ENCODE measurements at places on chromosomes 4 and X. TPM values are rescaled to one million over a fixed set of nuclear protein-coding genes. Genes with fewer than 3 reads are reported as not detected.

DNA sequence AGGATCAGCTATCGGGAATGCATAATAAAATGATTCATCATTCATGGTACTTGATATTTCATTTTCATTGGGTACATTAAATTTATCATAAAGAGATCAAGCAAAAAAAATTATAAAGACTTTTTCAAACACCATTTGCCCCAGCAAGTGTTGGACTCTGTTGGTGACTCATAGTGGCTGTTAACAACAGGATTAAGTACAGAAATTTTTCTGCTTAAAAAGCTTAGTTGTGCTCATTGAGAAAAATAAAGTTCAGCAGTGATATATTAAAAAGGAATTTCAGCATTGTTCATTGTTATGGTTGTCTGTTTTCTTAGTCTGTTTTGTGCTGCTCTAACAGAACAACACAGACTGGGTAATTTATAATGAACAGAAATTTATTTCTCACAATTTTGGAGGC lies 86.2 kb upstream of the PCDH10 start:
- DNase-seq, result peak; percentile 43

DNA sequence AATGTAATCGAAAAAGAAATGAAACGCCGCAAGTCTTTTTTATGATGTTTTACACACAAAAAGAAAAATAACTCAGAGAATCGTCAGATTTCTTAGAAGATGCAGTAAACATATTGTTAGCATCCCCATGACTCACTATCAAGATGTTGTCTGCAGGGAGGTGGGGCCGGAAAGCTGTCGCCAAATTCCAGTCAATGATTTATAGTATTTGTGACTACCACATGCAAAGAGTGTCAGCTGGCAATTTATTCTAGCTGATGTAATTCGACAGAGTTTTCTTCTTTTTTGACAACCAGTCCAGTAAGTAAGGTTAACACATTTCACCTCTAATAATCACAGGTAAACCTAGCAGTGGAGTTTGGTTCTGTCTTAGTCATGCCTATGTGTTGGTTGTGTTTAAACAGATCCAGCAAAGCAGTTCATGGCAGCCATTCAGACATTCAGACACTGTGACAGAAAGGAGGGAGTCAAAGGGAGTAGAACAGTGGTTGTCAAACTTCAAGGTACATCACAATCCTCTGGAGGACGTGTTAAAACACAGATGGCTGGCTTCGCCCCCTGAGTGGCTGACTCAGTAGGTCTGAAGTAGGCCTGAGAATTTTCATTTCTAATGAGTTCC lies 19.8 kb upstream of the PPP1R2C start:
- no peak for DNase-seq

GRCh38 chrX:143781103-143781502 lies 60.6 kb upstream of the SPANXN2 start:
- no peak for DNase-seq

GRCh38 chr4:8725845-8726244 lies 133.3 kb downstream of the CPZ start:
- DNase-seq, result no peak

RAB39B gene
- not detected for polyA plus RNA-seq

SRPK3 gene
- polyA plus RNA-seq, result 0.25 TPM

GRCh38 chr4:174496631-174497432 lies 25.5 kb downstream of the HPGD start:
- no peak for DNase-seq

DNA sequence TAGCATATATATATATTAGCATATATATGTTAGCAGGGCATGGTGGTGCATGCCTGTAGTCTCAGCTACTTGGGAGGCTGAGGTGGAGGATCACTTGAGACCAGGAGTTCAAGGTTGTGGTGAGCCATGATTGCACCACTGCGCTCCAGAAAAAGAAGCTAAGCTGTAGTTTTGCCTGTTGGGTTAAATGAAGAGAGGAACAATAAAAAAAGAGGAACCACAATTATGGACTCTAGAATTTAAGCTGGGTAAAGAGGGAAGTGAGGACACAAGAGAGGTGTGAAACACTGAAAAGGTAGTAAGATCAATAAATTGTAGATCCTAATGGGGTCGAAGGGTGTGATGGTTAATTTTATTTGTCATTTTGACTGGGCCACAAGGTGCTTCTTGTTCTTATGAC lies 40.5 kb upstream of the HSD17B10 start:
- no peak for DNase-seq

GRCh38 chr4:109560687-109561461 lies 828 bp downstream of the MCUB start:
- DNase-seq, result peak; percentile 74

DNA sequence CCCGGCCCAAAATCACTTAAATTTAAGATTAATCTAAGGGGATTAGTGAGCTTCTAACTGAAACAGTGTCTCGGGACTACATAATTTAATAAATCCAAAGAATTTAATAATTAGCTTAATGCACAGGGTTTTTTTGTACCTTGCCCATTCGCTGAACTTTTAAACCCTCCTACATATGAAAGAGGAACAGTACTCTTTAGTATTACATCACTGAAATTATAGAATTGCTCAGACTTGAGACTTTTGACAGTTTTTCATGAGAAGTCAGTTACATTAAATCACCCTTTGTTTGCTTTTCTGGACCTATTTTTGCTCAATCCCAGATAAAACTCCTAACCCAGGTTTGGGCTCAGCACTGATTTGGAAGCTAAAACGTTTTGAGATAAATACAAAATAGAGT lies 2.4 kb upstream of the TADA2B start:
- no peak for DNase-seq

DNA sequence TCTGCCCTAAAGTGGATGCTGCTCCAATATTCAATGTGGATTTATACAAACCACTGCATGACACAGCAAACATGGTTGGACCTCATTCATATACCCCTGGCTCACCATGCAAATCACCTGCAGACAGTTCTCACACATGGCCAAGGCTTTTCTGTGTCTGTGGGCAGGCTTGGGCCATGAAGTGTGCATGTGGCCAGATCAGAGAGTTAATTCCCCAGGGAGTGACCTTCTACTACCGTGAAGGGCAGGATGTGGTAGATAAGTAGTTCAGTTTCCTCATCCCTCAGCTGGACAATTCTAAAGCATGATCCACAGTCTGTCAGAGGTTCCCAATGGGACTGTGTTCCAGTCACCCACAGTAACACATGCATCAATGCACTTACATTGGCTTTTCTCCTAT lies 24.6 kb upstream of the BCLAF3 start:
- DNase-seq, result no peak

PABPC4L gene
- polyA plus RNA-seq, result 0.37 TPM

DNA sequence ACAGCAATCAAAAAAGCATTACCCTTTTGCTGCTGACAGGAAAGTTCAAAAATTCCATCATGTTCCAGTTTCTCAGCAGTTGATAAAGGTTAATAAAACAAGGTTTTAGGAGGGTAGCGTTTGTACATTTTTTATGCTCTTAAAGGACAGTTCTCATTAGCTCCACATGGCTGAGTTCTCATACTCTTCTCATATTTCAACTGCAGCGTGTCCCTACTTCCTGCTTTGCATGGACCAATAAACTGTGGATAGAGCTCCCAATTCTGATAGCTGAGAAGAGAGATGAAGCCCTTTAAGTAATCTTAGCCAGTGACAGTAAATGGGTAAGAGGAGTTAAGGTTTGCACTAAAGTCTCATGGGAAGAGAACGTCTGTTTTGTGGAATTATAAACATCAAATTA lies 53.5 kb downstream of the SPANXA2 start:
- DNase-seq, result no peak

GRCh38 chrX:139647597-139647996 lies 60.4 kb downstream of the MCF2 start:
- DNase-seq, result no peak

- DNase-seq, result peak; percentile 58
These were observed 4.7 kb downstream of the THAP9 start for GRCh38 chr4:82905205-82905604.

- no peak for DNase-seq
These were observed 145.0 kb upstream of the AADAT start for GRCh38 chr4:170234800-170235199.

FGFR3 gene
- 0.73 TPM for polyA plus RNA-seq

- no peak for DNase-seq
These were observed 90.5 kb downstream of the MSN start for GRCh38 chrX:65757943-65758342.

GRCh38 chr4:75950213-75950815 lies 9.5 kb upstream of the NAAA start:
- no peak for DNase-seq

UGT2B11 gene
- not detected for polyA plus RNA-seq

- DNase-seq, result no peak
These were observed 9.8 kb downstream of the ZBTB33 start for GRCh38 chrX:120260369-120260768.

DACH2 gene
- polyA plus RNA-seq, result not detected

F8A1 gene
- polyA plus RNA-seq, result 10.0 TPM

MAGEE1 gene
- 0.06 TPM for polyA plus RNA-seq

NXF2B gene
- not detected for polyA plus RNA-seq

DNA sequence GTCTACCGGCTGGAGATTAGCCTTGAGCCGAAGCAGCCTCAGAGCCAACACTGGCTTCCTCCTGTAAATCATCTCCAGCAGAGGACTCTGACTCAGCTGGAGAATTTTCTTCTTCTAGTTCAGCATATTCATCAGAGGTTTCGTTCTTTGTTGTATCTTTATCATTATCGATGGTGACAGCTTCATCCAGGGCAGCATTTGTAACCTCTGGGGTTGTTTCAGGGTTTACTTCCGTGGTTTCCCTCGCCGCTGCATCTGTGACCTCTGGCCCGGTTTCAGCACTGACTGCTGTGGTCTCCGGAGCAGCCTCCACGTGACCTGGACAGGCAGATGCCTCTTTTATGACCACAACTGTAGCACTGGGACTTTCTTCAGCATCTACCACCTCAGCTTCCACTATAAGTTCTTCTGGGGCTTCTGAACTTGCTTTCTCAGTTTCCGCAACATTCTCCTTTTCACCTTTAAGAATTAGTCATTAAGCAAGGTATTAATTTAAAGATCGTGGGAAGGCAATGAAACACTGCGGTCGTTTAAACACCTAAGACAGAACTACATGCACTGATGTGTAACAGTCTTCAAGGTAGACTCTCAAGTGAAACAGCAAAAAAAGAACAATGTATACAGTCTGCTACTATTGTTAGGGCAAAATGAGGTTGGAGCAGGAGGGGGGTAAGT lies 13.3 kb downstream of the MGARP start:
- peak; percentile 87 for DNase-seq

DNA sequence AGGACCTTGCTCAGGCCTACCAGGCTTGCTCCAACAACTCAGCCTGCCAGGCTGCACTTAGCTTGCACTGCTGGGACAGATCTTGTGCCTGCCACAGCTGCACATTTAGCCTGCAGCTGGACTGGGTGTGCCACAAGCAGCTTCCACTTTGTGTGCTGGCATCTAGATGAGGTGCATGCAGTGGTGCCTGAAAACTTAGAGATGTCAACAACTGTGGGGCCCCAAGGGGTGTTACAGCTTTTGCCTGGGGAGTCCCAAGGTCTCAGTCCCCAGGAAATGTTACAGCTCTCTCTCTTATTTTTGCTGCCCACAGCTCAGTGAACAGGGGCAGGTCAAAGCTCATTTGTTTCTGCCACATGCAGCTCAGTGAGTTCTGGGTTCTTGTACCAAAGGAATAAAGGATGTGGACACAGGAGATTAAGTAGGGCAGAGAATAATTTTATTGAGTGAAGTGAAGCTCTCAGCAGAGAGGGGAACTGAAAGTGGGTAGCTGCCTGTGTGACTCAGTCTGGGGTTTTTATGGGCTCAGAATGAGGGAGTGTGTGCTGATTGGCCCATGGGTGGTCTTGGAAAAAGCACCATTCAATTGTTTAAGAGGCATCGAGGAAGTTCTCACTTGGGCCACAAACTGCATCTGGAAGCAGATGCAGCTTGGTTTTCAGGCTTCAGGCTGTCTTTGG lies 828.3 kb downstream of the TECRL start:
- no peak for DNase-seq

ASMT gene
- polyA plus RNA-seq, result not detected
